ENCODE measurements at places on chromosomes 1 and 21.

DNA sequence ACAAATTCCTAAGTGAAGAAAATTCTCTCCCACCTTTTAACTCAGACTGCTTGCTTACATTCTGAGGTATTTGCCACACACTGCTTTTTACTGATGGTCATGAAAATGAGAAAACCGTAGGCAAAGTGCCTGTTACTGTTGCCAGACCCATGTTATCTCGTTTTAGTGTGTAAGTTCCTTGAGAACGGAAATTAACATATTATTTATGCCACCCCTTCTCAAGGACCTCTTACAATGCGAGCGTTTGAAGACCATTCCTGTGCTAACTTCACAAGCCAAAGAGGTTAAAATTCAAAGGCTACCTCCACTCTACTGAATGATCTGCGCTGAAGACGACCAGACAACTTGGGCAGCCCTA is 509 bp downstream of the NVL start:
- no peak for DNase-seq

- peak; percentile 64 for DNase-seq
These were observed 72.5 kb downstream of the NDUFS5 start for GRCh38 chr1:39098546-39099250.

GRCh38 chr1:152388889-152389288 is 25.2 kb downstream of the CRNN start:
- DNase-seq, result no peak

DNA sequence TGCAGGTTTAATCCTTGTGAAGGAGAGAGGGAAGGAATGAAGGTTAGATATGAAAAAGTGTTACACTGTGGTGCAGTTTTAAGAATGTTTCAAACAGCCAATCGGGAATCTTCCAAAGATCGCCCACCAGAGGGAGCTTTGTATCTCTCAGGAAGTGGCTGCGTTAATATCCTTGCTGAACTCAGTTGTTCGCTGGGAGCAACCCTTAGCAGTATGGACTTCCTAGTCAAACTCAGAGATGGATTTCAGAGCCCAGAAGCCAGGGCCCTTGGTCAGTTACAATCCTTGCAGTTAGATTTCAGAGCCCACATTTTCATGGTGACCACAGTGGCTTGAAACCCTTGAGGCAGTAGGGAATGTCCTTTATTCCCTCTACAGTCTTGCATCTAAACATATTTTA is 136.2 kb downstream of the NTNG1 start:
- no peak for DNase-seq

DNA sequence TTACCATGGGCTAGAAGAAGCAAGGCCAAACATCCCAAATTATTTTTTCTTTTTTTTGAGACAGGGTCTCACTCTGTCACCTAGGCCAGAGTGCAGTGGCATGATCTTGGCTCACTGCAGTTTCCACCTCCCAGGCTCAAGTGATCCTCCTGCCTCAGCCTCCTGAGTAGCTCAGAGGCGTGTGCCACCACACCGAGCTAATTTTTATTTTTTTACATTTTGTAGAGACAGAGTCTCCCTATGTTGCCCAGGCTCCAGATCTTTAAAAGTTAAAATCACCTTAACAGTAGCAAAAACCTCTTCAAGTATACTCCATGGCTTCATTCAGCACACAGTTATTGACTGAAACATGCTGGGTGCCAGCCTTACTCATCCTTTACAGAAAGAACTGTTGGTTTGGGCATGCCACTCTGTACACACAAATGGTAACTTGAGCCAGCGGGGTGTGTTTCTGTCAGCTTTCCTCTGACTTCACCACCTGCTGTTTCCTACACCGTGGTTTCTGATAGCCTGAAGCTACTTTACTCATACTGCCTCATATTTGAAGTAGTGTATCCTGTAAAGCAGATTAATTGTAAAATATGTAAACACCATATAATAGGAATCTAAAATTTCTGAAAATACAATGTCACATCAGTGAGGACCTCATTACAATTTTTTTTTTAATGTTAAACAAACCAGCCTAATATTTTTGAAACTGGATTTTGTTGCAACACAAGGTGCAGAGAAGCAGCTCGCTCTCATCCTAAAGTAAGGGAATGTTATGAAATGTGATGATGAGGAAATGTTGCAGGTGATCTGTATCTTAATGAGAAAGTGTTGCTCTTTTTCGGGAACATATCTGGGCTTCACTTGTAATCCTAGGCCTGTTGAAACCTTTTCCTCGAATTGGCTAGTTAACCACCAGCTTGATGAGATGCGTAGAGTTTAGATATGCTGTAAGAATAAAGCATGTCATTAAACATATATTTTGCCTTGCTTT is 113.9 kb downstream of the ATP5PO start:
- no peak for DNase-seq

GRCh38 chr1:100308777-100309176 is 42.8 kb downstream of the RTCA start:
- DNase-seq, result no peak

DNA sequence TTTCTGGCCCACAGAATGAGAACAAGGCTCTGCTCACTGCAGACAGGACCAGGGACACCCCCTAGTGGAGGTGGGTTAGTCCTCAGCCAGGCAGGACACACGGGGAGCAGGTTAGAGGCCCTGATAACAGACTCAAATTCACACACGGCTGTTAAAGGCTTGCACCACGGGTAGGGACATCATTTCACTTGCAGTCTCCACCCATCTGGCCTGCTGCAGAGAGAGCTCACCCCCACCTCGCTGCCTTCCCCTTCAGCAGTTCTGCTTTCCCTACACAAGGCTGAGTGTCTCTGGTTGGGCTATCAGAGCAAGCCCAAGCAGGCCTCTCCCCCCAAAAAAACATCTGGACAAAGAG is 20.6 kb downstream of the MEF2D start:
- DNase-seq, result no peak

- no peak for DNase-seq
These were observed 3.7 kb upstream of the TRIM62 start for GRCh38 chr1:33185541-33185940.

DNA sequence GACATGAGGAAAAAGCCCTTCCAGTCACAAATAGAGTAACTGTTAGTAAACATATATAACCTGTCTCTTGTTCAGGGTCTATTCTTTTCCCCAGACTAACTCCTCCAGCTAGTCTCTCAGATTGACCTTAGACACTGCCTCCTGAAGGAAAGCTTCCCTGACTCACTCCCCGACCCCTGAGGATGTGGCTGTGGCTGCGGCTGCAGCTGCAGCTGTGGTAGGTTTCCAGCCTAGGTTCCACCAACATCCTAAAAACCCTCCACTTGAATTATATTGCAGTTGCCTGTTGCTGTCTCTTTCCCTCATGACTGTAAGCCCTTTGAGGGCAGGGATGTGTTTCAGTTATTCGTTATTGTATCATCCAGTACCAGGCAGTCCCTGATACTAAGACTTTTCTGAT is 132.9 kb upstream of the C1orf21 start:
- DNase-seq, result no peak

GRCh38 chr1:48873944-48874343 is 97.3 kb upstream of the BEND5 start:
- no peak for DNase-seq

- DNase-seq, result no peak
These were observed 608.3 kb upstream of the CHRM3 start for GRCh38 chr1:238778113-238778512.

GRCh38 chr1:198676253-198676652 is 37.4 kb downstream of the PTPRC start:
- no peak for DNase-seq

GRCh38 chr1:99700020-99700419 is 54.1 kb downstream of the PALMD start:
- no peak for DNase-seq

DNA sequence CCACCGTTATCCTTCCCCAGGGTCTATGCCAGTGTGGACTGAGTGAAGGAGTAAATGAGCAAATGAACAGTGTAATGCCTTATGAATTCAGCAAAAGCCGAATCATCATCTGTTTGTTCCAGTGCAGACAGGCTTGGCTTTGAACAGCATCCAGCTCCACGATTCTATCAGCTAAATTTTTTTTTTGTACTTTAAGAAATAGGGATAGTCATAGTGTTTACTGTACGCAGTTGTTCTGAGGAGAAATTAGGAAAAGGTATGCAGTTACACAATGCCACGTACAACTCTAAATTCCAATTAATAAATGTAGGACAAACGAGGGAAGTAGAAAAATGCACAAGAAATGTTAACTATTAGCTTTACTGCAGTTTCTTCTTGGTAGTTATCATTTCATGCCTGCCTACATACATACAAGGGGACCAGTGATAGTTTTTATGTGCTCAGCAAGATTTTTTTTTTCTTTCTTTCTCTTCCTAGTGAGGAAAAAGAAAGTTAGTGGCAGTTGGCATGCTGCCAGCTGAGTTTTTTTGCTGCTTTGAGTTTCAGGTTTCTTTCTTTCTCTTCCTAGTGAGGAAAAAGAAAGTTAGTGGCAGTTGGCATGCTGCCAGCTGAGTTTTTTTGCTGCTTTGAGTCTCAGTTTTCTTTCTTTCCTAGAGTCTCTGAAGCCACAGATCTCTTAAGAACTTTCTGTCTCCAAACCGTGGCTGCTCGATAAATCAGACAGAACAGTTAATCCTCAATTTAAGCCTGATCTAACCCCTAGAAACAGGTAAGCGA is at the start of gene IFI44L:
Gene IFI44L, plus strand, starts transcription at position 646 of the 777 bp plus-strand sequence. CDS start 7,468 bp downstream, outside the sequence.
- DNase-seq, result no peak

- DNase-seq, result no peak
These were observed 41.5 kb downstream of the IER5 start for GRCh38 chr1:181129771-181130606.

GRCh38 chr1:53966794-53967193 is 20.6 kb downstream of the LRRC42 start:
- no peak for DNase-seq

GRCh38 chr1:104092698-104093097 is 343.0 kb downstream of the AMY1C start:
- DNase-seq, result no peak

- no peak for DNase-seq
These were observed 9.8 kb downstream of the NADK start for GRCh38 chr1:1768249-1768992.

DNA sequence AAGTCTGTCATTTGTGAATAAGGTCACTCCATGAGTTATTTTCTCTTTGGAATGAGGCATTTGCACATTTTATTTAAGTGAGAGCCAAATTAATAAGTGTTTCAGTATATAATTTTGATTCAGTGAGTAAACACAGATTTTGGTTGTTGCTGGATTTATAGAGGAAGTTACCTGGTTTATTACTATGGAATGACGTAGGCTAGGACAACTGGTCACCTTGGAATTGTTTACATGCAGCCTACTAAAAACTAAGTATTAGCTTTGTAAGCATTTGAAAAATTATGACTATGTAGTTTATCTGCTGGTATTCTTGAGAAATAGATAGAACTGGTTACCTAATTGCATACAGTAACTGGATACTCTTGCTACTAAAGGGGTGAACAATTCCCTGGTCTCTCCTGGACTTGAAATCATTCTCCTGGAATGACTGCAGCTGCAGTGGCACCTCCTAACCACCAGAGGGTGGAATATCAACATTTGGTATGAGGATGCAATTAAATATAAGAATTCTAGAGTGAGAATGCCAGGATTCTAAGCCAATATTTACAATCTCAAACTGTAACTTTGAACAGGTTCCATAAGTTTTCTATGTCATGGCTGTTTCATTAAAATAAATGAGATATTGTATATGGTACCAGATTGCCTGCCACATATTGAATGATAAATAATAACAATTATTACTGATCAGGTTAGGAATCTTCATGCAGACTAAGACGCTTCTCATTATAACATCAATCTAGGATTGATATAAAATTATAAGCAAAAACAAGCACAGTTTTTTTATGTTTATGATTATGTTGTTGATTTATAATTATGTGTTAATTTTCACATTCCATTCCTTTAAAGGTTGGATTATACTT is 3.5 kb upstream of the KRTAP27-1 start:
- no peak for DNase-seq

- DNase-seq, result no peak
These were observed 298.5 kb downstream of the SRGAP2C start for GRCh38 chr1:121483234-121483633.

GRCh38 chr1:31605908-31606427 is 11.5 kb upstream of the HCRTR1 start:
- DNase-seq, result peak; percentile 68

Data from GM18507 (cell line).